Hindlimb muscle (tissue), 1 donor: ENCODE measurements at places on chromosomes 3 and 15. TPM values are rescaled to one million over a fixed set of nuclear protein-coding genes. Genes with fewer than 3 reads are reported as not detected.
A peak's percentile ranks its signal among the peaks of the same experiment; 100 is the strongest.

DNA sequence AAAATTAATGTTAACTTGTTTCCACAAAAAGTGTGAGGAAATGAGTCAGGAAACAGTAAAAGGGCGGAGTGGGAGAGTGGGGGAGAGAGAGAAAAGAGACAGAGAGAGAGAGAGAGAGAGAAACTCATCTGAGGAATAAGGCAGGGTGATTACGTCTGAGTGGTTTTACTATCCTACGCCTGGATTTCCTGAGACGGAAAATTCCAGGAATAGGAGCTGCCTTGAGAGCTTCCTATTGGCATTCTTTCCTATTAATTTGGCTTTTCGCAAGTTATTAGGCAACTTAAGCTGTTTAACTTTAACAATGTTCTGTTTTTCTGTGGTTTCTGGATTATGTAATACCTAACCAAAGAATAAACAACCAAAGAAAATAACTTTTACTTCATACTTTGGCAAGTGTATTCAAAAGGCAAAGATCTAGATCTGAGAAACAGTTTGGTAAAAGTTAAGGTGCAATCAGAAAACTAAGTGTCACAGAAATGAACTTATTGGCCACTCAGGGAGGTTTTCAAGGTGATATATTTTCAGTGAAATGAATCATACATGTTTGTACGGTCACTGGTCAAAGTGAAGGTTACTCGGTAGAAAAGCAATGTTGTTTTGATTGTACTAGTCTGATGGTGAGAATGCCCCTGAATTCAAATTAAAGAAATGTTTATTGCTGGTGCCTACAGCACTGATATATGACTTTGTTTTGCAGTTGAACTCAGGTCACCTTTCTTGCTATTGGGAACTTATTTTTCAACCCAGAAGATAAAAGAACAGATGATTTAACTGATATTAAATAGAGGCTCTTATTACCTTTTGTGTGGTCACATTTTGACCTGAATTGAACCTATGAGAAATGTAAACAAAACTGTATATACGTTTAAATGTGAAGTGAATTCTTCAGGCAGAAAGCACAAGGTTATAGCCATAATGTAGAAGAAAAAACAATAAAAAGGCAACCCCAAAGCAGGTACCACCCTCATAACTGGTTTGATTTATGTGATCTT, 39.9 kb upstream of the TNFSF10 start:
- DNase-seq, result peak; percentile 64

- peak; percentile 32 for DNase-seq
Observed at GRCh38 chr3:111864821-111865656, 6.0 kb downstream of the PHLDB2 start.

- no peak for DNase-seq
Observed at GRCh38 chr3:170808041-170808440, 62.0 kb downstream of the RPL22L1 start.

- DNase-seq, result no peak
Observed at GRCh38 chr3:60497902-60498301, 753.4 kb downstream of the FHIT start.

DNA sequence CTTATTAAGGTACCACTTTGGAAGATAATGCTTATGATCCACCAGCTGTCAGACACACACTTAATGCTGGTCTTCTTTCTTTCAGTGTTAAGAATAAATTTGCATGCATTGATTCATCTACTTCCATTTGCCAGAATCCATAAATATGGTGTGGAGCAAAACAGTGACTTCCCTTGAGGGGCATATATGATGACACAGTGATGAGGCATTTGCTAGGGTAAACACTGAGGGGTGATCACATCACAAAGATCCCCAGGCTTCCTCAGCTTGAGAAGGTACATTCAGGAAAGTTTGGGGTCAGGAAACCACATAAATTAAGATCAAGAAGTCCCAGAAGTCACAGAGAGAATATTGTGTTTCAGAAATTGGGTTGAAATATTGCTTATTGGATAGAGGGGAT, 9.9 kb upstream of the ZBED2 start:
- DNase-seq, result no peak

- no peak for DNase-seq
Observed at GRCh38 chr3:130582457-130583153, 65.6 kb downstream of the COL6A6 start.

GOLGA6L7 gene
- polyA plus RNA-seq, result not detected

DNA sequence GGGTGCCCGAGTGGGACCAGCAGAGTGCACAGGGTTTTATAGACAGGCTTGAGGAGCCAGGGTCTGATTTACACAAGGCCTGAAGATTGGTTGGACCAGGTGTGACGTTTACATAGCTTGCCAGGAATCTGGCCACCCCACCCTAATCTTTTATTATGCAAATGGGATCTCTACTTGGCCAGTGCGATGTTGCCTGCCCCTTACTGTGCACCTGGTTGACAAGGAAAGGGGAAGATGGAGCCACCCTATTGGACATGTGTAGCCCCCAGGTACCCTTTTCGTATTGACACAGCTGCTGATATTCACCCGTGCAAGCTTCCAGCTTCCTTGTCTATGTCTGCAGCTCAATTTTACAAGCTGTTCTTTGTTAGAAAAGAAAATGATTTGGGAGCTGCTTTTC, 132.0 kb downstream of the ARNT2 start:
- no peak for DNase-seq

DNA sequence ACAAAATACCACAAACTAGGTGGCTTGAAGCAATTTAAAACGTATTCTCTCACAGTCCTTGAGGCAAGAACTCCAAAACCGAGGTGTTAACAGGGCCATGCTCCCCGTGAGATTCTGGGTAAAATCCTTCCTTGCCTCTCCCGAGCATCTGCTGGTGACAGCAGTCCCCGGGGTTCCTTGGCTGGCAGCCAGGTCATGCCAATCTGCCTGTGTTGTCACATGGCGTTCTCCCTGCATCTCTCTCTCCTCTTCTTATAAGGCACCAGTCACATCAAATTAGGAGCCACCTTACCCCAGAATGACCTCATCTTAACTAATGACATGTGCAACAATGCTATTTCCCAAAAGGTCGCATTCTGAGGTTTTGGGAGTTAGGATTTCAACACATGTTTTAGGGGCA, 26.3 kb upstream of the LRRN1 start:
- no peak for DNase-seq

DNA sequence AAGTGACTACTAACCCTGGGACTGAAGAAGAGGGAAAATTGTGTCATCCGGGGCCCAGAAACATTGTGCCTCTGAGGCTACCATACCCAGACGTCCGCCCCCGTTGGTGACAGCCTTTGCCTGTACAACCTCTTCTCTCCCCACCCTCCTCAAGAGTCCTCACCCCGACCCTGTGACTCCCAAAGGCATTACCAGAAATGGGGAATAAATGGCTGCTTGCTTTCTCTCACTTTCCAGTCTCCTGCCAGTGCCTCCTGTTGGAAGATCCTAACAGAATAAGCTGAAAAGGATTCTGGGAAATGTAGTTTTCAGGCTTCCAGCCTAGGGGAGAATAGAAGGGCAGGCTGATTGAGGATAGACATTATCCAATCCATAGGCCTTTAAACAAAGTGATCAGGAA, 30.8 kb upstream of the SLC25A36 start:
- DNase-seq, result no peak
